ENCODE measurements at places on chromosomes 7 and 10.

GRCh38 chr7:41431671-41432070, 271.2 kb downstream of the INHBA start:
- DNase-seq, result no peak

DNA sequence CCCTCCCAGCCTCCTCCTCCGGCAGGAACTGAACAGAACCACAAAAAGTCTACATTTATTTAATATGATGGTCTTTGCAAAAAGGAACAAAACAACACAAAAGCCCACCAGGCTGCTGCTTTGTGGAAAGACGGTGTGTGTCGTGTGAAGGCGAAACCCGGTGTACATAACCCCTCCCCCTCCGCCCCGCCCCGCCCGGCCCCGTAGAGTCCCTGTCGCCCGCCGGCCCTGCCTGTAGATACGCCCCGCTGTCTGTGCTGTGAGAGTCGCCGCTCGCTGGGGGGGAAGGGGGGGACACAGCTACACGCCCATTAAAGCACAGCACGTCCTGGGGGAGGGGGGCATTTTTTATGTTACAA, 83.3 kb downstream of the PAX2 start:
- no peak for DNase-seq

GRCh38 chr7:25035274-25035673, 55.3 kb upstream of the OSBPL3 start:
- no peak for DNase-seq

- no peak for DNase-seq
Observed at GRCh38 chr10:1465418-1465911, 271.9 kb downstream of the ADARB2 start.

GRCh38 chr10:99537086-99537988, 4.6 kb downstream of the NKX2-3 start:
- no peak for DNase-seq

GRCh38 chr10:1552406-1552805, 184.9 kb downstream of the ADARB2 start:
- no peak for DNase-seq

Measured in AG04449 (cell line).